ENCODE measurements at places on chromosomes 12 and 14.
A peak's percentile ranks its signal among the peaks of the same experiment; 100 is the strongest.

GRCh38 chr12:112986291-112986800 is 8.0 kb downstream of the OAS2 start:
- DNase-seq = no peak
- H3K27me3 ChIP-seq = no peaks in the 10 kb centered on the region
- no peak overlapping the region for H3K27ac ChIP-seq
- H3K4me1 ChIP-seq = no peaks in the 10 kb centered on the region
- H3K36me3 ChIP-seq = no peaks in the 10 kb centered on the region

- no peaks in the 10 kb centered on the region for H3K36me3 ChIP-seq
- peaks cover 15% of the 10 kb centered on the region for H3K4me1 ChIP-seq
- DNase-seq = no peak
- no peak overlapping the region for H3K27ac ChIP-seq
- H3K4me3 ChIP-seq = no peak overlapping the region
- H3K27me3 ChIP-seq = no peaks in the 10 kb centered on the region
Measured at GRCh38 chr14:64201921-64202545, 92.1 kb downstream of the ESR2 start.

DNA sequence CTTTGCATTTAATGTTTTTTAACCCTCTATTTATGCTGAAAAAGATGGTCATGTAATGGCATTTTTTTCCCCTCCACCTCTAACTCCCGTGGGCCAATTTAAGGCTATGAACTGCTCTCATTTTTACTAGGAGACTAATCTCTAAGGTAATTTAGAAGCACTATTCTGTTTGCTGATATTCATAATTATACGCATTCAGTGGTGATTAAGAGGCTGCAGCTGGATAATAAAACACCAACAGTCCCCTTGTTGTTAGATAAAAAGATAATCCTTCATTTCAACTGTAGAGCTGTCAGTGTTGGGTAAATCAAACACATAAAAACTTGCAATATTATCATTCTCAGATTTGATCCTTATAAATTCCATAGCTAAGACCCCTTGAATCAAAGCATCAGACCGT is 8.9 kb downstream of the MYO1H start:
- H3K36me3 ChIP-seq = no peaks in the 10 kb centered on the region
- H3K4me1 ChIP-seq = no peaks in the 10 kb centered on the region
- H3K27me3 ChIP-seq = no peaks in the 10 kb centered on the region
- no peak overlapping the region for H3K4me3 ChIP-seq

DNA sequence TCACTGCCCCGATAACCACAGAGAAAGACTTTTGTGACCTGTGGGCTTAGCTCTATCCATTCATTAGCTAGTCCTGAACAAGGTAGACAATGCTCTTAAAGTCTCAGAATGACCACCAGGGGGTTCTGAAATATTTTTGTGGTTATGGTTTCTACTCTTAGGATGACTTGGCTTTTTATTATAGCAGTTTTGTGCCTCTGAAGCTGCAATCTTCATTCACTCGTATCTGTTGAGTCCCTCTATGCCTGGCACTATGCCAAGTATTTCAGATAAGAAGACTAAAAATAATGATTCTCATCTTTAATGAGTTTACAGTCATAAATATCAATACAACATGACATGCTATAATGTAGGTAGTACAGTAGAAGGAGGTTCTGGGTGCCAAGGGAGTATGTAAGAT is 130.8 kb upstream of the TRHDE start:
- H3K4me3 ChIP-seq = no peak overlapping the region
- peak; percentile 20 for DNase-seq

DNA sequence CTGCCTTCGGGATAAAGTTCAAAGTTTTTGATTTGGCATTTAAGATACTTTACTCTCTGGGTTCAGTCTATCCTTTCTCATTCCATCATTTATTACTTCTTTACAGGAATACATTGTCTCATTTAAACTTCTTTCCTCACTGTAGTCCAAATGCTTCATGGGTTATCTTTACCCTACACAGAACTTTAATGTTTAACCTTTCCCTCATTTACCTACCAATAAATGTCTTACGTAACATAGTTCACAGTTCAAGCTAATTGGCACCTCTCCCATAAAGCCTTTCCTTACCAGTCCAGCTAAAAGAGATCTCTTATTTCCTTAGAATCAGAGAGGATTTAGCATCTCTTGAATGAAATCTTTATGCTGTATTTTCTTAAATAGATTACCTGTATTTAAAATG is 476.3 kb upstream of the SEL1L start:
- no peak overlapping the region for H3K4me3 ChIP-seq
- H3K36me3 ChIP-seq = no peaks in the 10 kb centered on the region
- no peak for DNase-seq
- no peaks in the 10 kb centered on the region for H3K4me1 ChIP-seq
- H3K27ac ChIP-seq = no peak overlapping the region
- H3K27me3 ChIP-seq = no peaks in the 10 kb centered on the region

GRCh38 chr12:90020014-90020413 is 311.4 kb upstream of the ATP2B1 start:
- no peak overlapping the region for H3K4me3 ChIP-seq
- no peak overlapping the region for H3K27ac ChIP-seq
- no peak for DNase-seq
- H3K36me3 ChIP-seq = no peaks in the 10 kb centered on the region

DNA sequence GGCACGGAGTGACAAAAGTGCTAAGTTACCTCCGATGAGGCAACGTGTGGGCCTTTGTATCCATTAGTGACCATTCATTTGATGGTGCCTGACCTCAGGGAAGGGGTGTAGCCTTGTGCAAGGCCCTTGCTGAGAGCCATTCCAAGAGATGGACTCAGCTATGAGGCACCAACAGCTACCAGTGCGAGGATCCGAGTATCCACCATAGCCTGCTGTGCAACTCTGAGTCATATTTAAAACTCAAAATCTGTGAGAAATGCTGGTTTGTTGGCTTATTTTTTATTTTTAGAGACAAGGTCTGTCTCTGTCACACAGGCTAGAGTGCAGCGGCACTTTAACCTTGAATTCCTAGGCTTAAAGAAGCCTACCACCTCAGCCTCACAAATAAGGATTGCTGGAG is 25.1 kb upstream of the WNK1 start:
- peaks cover 3% of the 10 kb centered on the region for H3K4me1 ChIP-seq
- no peak for DNase-seq
- no peak overlapping the region for H3K4me3 ChIP-seq
- H3K27ac ChIP-seq = no peak overlapping the region
- H3K36me3 ChIP-seq = no peaks in the 10 kb centered on the region

GRCh38 chr12:11847539-11847938 is 198.1 kb downstream of the ETV6 start:
- H3K27ac ChIP-seq = no peak overlapping the region
- DNase-seq = no peak
- H3K36me3 ChIP-seq = peaks cover 4% of the 10 kb centered on the region
- no peaks in the 10 kb centered on the region for H3K27me3 ChIP-seq

DNA sequence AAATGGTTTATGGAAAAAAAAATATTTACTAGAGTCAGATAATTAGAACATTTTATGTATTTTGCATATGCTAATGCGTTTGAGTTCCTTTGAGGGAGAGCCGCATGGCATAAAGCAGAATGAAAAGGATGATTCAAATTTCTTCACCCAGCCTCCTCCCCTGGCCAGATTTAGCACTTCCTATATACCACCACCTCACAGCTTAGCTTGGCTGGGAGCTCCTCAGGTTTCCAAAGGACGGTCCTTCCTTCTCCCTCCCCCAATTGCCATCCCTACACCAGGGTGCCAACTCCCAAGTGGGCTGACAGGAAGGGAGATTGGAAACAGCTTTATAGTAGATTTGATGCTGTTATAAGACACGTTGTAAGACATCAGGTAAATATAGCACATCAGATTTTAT is 157.4 kb downstream of the RGS6 start:
- no peaks in the 10 kb centered on the region for H3K36me3 ChIP-seq
- H3K4me1 ChIP-seq = no peaks in the 10 kb centered on the region
- H3K4me3 ChIP-seq = no peak overlapping the region
- H3K27me3 ChIP-seq = no peaks in the 10 kb centered on the region

GRCh38 chr12:88339254-88339949 is 197.3 kb downstream of the TMTC3 start:
- H3K27me3 ChIP-seq = no peaks in the 10 kb centered on the region
- H3K4me3 ChIP-seq = no peak overlapping the region
- H3K27ac ChIP-seq = no peak overlapping the region
- peaks cover 2% of the 10 kb centered on the region for H3K4me1 ChIP-seq
- DNase-seq = peak; percentile 34
- H3K36me3 ChIP-seq = no peaks in the 10 kb centered on the region

GRCh38 chr12:45337835-45338234 is 121.9 kb downstream of the ANO6 start:
- H3K36me3 ChIP-seq = no peaks in the 10 kb centered on the region
- no peak overlapping the region for H3K27ac ChIP-seq
- no peak for DNase-seq
- H3K4me1 ChIP-seq = peaks cover 8% of the 10 kb centered on the region
- H3K27me3 ChIP-seq = no peaks in the 10 kb centered on the region

GRCh38 chr12:89673603-89674002 is 35.0 kb downstream of the ATP2B1 start:
- H3K27me3 ChIP-seq = no peaks in the 10 kb centered on the region
- H3K36me3 ChIP-seq = no peaks in the 10 kb centered on the region
- no peak for DNase-seq
- H3K4me1 ChIP-seq = peaks cover 12% of the 10 kb centered on the region
- H3K27ac ChIP-seq = no peak overlapping the region
- H3K4me3 ChIP-seq = no peak overlapping the region

GRCh38 chr12:38502415-38502814 is 185.8 kb downstream of the ALG10B start:
- H3K27ac ChIP-seq = no peak overlapping the region
- H3K36me3 ChIP-seq = no peaks in the 10 kb centered on the region
- no peak for DNase-seq
- no peaks in the 10 kb centered on the region for H3K27me3 ChIP-seq
- no peak overlapping the region for H3K4me3 ChIP-seq
- H3K4me1 ChIP-seq = no peaks in the 10 kb centered on the region

DNA sequence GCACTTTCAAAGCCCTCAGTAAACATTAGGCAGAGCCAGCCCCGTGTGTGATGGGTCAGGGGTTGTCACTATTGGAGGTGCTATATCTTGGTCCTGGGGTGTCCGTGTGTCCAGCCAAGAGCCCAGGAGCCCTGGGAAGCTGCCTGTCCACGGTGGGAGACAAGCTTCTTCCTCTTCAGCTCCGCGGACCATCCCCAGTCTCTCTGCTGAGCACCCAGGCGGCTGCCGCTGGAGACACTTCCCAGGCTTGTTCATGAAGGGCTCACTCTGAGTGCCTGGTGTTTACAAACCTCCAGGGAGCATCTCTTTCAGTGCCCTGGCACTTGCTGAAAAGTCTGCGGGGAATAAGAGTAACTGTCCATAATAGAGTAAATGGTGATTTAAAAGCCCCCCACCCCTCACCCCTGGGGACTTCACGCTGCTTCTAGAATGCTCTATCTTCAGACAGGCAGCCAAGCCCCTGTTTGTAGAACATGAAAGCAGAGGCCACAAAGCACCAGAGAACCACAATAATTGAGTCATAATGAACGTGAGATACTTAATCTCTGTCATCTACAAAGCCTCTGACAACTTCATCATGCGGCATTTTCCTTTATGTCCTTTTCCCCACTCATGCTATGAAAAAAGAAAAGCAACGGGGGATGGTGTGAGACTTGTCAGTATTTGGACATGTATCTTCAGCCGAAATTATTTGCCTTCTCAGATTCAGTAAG is 178.6 kb downstream of the TMEM132C start:
- H3K4me3 ChIP-seq = no peak overlapping the region
- no peaks in the 10 kb centered on the region for H3K4me1 ChIP-seq
- H3K36me3 ChIP-seq = no peaks in the 10 kb centered on the region
- DNase-seq = no peak
- no peaks in the 10 kb centered on the region for H3K27me3 ChIP-seq

DNA sequence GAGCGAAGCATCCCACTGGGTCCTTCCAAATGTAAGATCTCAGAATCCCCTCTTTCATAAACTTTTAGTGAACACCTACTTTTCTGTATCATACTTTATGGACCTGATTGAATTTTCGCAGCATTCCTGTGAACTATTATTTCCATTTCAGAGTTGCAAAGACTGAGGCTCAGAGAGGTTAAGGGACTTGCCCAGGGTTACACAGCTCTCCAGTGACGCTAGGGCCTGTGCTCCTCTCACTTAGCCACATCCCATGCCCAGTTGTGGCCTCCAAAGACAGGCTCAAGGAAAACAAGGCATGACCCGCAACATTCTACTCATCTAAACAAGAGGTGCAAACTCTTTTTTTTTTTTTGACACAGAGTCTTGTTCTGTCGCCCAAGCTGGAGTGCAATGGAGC is 25.9 kb upstream of the SPPL3 start:
- no peak overlapping the region for H3K27ac ChIP-seq
- no peak for DNase-seq
- H3K36me3 ChIP-seq = no peaks in the 10 kb centered on the region
- no peak overlapping the region for H3K4me3 ChIP-seq
- no peaks in the 10 kb centered on the region for H3K27me3 ChIP-seq

GRCh38 chr12:27244689-27245488 is 803 bp downstream of the STK38L start:
- DNase-seq = no peak
- peak overlapping the region; percentile 55 for H3K27ac ChIP-seq

- no peaks in the 10 kb centered on the region for H3K36me3 ChIP-seq
- DNase-seq = no peak
- no peak overlapping the region for H3K27ac ChIP-seq
- no peak overlapping the region for H3K4me3 ChIP-seq
- no peaks in the 10 kb centered on the region for H3K27me3 ChIP-seq
Measured at GRCh38 chr14:53858345-53858684, 98.3 kb downstream of the BMP4 start.

DNA sequence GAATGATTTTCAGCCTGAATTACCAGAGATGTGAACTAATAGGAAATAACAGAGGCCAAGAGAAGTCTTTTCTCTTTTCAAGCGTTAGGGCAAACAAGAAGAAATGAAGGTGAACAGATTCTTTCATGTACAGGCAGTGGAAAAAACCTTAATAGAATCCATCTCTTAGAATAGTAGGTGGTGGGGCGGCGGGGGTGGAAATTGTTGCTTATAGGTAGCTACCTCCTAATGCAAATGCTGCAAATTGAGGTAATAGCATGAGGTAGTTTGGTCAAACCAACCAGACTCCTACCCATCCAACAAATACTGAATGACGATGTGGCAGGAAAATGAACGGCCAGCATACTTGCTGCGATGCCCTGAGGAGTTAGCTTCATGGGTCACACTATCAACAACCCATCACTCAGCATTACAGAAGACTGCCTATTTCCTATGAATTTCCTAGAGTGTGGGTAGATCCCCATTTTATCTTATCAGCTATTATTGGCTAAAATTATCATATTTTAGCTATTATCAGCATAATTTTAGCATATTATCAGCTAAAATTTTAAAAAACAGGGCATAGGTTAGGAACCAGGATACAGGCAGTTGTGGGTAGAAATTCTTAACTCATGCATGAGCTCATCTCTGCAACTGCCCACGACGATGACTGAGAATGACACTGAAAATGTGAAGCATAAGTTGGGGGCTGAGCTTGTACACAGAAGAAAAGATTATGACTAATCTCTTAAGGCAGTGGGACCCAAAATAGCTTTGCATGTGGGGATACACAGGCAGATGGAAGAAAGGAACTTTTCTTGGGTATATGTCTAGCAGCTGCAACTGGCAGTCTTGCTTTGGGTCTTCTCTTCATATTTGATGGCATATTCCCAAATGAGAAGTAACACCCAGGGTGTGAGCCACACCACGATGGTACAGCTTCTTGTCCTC is 68.7 kb downstream of the NIN start:
- H3K4me1 ChIP-seq = peaks cover 5% of the 10 kb centered on the region
- H3K27ac ChIP-seq = no peak overlapping the region
- peaks cover 13% of the 10 kb centered on the region for H3K36me3 ChIP-seq
- no peak overlapping the region for H3K4me3 ChIP-seq
- no peaks in the 10 kb centered on the region for H3K27me3 ChIP-seq
